ENCODE measurements at places on chromosomes 11 and 22.
A peak's percentile ranks its signal among the peaks of the same experiment; 100 is the strongest.

- DNase-seq: no peak
Observed at GRCh38 chr11:16295592-16295991, 60.8 kb downstream of the SOX6 start.

GRCh38 chr11:126930091-126930841 lies 70.3 kb downstream of the KIRREL3 start:
- no peak for DNase-seq

- DNase-seq: no peak
Observed at GRCh38 chr11:7381937-7382336, 103.4 kb upstream of the OLFML1 start.

- peak; percentile 36 for DNase-seq
Observed at GRCh38 chr11:3920148-3920852, 64.8 kb downstream of the STIM1 start.

GRCh38 chr11:14713496-14714244 lies 70.1 kb downstream of the PDE3B start:
- DNase-seq: no peak

- no peak for DNase-seq
Observed at GRCh38 chr11:88307749-88308425, 29.6 kb downstream of the CTSC start.

GRCh38 chr11:115545581-115546210 lies 41.5 kb upstream of the CADM1 start:
- no peak for DNase-seq

GRCh38 chr22:46376908-46377524 lies 41.5 kb downstream of the TRMU start:
- DNase-seq: no peak

DNA sequence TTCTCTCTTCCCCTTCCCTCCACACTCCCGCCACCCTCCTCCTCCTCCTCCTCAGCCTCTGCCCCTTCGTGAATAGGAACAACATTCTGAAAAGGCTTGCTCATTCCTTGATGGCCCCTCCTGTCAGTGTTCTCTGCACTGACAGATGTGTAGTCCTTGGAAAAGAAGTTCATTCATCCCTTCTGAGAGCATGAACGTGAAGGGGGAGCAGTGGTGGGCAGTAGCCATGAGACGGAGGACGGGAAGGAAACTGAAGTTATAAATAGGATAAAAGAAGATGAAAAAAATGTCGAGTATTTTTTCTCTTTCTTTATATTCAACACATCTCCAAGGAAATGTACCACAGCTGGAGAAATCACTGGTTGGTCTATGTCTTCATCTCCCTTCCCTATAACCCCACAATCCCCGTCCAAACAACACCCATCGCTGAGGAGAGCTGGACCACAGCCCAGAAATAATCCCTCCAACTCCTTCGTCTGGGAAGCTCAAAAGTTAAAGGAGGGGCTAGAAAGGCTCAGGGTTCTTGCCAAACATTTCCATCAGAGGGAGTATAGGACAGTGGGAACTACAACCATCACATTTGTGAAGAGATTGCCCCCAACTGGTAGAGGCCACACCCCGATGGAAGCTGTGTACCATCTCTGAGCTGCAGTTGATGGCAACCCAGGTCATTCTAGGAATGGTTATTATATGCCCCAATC lies 33.5 kb downstream of the ETS1 start:
- no peak for DNase-seq

GRCh38 chr22:49951986-49952896 lies 8.3 kb upstream of the PIM3 start:
- DNase-seq: no peak

- no peak for DNase-seq
Observed at GRCh38 chr22:44390613-44390970, 77.8 kb upstream of the SHISAL1 start.

DNA sequence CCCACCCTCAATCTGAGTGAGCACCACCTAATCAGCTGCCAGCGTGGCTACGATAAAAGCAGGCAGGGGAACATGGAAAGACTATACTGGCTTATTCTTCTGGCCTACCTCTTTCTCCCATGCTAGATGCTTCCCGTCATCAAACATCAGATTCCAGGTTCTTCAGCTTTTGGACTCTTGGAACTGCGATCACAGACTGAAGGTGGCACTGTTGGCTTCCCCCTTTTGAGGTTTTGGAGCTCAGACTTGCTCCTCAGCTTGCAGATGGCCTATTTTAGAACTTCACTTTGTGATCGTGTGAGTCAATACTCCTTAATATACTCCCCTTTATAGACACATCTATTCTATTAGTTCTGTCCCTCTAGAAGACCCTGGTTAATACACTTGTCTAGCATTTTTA lies 543.7 kb upstream of the RAG2 start:
- no peak for DNase-seq

- DNase-seq: no peak
Observed at GRCh38 chr11:125351033-125351867, 144.8 kb downstream of the FEZ1 start.

GRCh38 chr22:34743110-34743751 lies 322.7 kb upstream of the ISX start:
- no peak for DNase-seq

DNA sequence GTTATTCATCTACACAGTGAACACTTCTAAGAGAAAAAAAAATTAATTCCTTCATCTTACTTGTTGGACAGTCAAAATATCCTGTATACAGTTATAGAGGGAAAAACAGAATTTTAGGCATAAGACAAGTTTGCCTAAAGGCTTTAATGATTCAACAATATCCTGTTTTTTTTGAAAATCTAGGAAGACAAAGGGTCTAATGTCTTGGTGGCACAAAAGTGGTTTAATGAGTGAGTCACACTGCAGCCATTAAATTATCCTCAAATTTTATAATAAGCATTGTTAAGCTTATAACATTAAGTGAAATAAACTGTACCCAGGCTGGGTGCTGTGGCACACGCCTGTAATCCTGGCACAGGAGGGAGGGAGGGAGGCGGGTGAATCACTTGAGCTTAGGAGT lies 72.9 kb downstream of the GAB2 start:
- DNase-seq: no peak

DNA sequence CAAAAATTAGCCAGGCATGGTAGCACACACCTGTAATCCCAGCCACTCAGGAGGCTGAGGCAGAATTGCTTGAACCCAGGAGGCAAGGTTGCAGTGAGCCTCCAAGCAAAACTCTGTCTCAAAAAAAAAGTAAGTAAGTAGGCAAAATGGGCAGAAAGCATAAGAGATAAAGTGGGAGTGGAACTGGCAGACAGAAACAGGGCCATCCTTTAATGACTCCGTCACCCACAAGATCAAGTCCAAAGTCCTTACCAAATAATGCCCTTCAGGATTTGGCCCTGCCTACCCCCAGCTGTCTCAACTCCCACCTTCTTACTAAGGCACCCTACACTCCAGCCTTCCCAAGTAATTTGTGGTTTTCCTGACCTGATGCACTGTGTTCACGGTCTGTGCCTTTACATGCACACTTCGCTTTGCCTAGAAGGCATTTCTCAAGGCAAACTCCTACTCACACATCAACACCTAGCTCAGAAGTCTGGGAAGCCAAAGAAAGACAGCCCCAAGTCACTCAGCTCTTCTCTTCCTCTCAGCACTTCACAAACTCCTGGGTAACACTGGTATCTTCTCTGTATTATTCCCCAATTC lies 6.1 kb downstream of the MAPK1 start:
- DNase-seq: no peak

GRCh38 chr11:17846852-17847453 lies 112.4 kb downstream of the KCNC1 start:
- no peak for DNase-seq

- no peak for DNase-seq
Observed at GRCh38 chr11:119055901-119056300, 1.1 kb downstream of the HYOU1 start.

- DNase-seq: no peak
Observed at GRCh38 chr11:75342966-75343870, 8.2 kb downstream of the ARRB1 start.

DNA sequence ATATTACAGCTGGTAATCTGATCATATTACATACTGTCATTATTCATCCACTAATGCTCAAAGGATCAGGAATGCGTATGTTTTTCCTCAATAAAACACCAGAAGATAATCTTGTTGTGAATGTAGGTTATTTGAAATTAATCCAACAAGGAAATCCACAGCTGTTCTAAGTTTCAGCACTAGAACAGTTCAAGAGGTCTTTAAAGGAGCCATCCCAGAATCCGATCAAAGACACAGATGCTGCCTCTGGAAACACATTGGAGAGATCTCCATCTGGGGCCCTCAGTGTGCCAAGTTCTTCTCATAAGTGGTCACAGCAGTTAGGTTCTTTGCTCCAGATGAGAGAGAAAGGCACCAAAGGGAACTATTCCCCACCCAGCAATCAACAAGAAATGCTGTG lies 1955.1 kb upstream of the RAG2 start:
- DNase-seq: no peak

GRCh38 chr11:8886322-8886721 lies 24.7 kb upstream of the AKIP1 start:
- no peak for DNase-seq

DNA sequence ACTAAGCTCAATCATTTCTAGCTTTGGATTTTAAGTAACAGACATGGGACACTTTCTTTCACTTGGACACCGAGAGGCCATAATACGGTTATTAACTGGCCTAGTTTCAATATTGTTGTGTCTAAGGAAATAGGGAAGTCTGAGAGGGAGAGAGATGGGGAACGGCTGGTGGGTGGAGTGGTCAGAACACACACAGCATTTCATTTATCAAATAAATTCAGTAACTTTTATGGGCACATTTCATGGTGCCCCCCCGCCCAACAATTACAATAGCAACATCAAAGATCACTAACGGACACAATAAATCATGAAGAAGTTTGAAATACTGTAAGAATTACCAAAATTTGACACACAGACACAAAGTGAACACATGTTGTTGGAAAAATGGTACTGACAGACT lies 10.7 kb downstream of the PRPF19 start:
- DNase-seq: no peak

DNA sequence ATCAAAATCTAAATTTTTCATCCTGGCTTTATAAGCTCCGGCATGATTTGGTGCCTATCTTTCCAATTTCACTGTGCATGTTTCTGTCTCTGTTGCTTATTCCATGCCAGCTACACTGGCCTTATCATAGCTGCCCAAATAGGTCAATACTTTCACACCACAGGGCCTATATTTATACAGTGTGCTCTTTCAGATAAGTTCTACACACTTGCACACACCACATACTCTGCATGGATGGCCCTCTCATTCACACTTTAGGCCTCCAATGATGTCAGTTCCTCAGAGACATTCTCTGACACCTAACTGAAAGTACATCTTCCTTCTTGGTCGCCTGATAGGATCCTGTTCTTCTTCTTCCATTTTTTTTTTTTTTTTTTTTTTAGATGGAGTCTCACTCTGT lies 7.0 kb downstream of the ALG8 start:
- no peak for DNase-seq

- no peak for DNase-seq
Observed at GRCh38 chr22:46792841-46793261, 30.4 kb downstream of the TBC1D22A start.

- DNase-seq: no peak
Observed at GRCh38 chr11:86593833-86594232, 78.6 kb downstream of the ME3 start.
